ENCODE measurements at places on chromosomes 6 and 20. TPM values are rescaled to one million over a fixed set of nuclear protein-coding genes. Genes with fewer than 3 reads are reported as not detected.

The MAS1 gene
- polyA plus RNA-seq = not detected

- H3K36me3 ChIP-seq = no peaks in the 10 kb centered on the region
- peak; percentile 61 for DNase-seq
- no peak overlapping the region for H3K27ac ChIP-seq
- no peaks in the 10 kb centered on the region for H3K4me1 ChIP-seq
- H3K27me3 ChIP-seq = no peaks in the 10 kb centered on the region
Measured at GRCh38 chr6:130322673-130323268, 43.0 kb upstream of the TMEM200A start.

The KCNG1 gene
- 1.3 TPM for polyA plus RNA-seq

DNA sequence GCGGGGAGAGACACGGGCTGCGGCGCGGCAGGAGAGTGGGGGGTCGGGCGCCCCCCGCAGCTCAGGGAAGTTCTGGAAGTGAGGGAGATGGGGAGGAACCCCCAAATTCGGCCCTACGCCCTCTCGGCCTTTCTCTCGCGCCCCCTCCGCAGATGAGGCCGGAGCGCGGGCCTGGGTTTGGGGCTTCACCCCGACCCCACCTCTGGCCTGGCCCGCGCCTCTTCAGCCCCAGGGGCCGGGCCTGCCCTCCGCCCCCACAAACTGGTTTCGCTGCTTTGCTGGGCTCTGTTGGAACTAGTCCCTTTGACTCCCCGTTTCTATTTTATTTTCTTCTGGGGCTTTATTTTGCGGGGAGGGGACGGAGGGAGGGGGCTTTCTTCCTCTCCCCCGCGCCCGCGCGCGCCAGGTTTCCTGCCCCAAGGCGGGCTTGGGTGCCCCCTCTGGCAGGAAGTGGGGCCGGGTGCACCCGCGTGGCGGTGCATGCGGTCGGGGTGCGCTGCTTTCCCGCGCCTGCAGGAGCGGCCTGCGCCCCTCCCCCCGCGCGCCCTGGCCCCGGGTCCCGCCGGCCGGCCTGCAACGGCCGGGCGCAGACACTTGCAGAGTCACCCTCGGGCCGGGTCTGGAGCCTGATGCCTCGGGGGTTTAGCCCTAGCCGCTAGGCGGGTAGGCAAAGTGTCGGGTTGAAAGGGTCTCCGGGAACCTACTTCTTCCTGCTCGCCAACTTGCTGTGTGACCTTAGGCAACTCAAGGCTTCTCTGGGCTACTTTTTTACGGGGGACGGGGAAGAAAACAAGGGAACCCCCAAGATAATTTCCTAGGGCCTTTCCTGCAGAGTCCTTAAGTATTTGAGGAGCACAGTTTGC, 1.3 kb downstream of the HMGA1 start:
- H3K4me3 ChIP-seq = peak overlapping the region; percentile 79
- H3K27me3 ChIP-seq = no peaks in the 10 kb centered on the region
- H3K4me1 ChIP-seq = peaks cover 26% of the 10 kb centered on the region
- peaks cover 2% of the 10 kb centered on the region for H3K36me3 ChIP-seq
- H3K27ac ChIP-seq = peak overlapping the region; percentile 85

DNA sequence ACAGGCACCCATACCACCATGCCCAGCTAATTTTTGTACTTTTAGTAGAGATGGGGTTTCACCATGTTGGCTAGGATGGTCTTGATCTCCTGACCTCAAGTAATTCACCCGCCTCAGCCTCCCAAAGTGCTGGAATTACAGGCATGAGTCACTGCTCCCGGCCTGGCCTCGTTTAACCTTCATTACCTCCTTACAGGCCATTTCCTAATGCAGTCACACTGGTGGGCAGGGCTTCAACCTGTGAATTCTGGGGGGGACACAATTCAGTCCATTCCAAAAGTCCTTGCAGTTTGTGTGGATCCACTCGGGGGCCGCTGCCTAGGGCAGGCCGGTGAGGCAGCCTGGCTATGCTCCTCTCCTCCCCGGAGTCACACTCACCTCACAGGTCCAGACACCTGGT, 112.4 kb upstream of the SNX9 start:
- H3K4me1 ChIP-seq = no peaks in the 10 kb centered on the region
- H3K27ac ChIP-seq = no peak overlapping the region
- no peak overlapping the region for H3K4me3 ChIP-seq
- no peaks in the 10 kb centered on the region for H3K27me3 ChIP-seq

- H3K36me3 ChIP-seq = no peaks in the 10 kb centered on the region
- DNase-seq = no peak
- peak overlapping the region; percentile 99 for H3K27ac ChIP-seq
- peak overlapping the region; percentile 88 for H3K4me3 ChIP-seq
- no peaks in the 10 kb centered on the region for H3K4me1 ChIP-seq
- no peaks in the 10 kb centered on the region for H3K27me3 ChIP-seq
Measured at GRCh38 chr6:45378334-45378926, 696 bp upstream of the SUPT3H start.

GRCh38 chr20:34525709-34526416, 9.6 kb downstream of the DYNLRB1 start:
- H3K36me3 ChIP-seq = peaks cover 13% of the 10 kb centered on the region
- H3K4me1 ChIP-seq = peaks cover 9% of the 10 kb centered on the region
- peak; percentile 84 for DNase-seq
- H3K4me3 ChIP-seq = no peak overlapping the region

DNA sequence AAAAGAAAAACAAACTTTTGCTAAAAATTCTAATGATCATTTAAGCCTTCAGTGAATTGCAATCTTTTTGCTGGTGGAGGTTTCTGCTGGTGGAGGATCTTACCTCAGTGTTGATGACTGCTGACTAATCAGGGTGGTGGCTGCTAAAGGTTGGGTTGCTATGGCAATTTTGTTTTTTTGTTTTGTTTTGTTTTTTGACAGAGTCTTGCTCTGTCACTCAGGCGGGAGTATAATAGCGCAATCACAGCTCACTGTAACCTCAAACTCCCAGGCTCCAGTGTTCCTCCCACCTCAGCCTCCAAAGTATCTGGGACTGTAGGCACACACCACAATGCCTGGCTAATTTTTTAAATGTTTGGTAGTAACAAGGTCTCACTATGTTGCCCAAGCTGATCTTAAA, 94.7 kb downstream of the ANKRD6 start:
- H3K4me3 ChIP-seq = no peak overlapping the region
- no peaks in the 10 kb centered on the region for H3K4me1 ChIP-seq
- DNase-seq = no peak
- no peaks in the 10 kb centered on the region for H3K27me3 ChIP-seq
- no peak overlapping the region for H3K27ac ChIP-seq

- no peaks in the 10 kb centered on the region for H3K27me3 ChIP-seq
- no peaks in the 10 kb centered on the region for H3K4me1 ChIP-seq
- H3K4me3 ChIP-seq = no peak overlapping the region
- peak overlapping the region; percentile 46 for H3K27ac ChIP-seq
- no peaks in the 10 kb centered on the region for H3K36me3 ChIP-seq
Measured at GRCh38 chr6:6890400-6890858, 217.3 kb upstream of the RREB1 start.

- DNase-seq = no peak
- H3K4me3 ChIP-seq = no peak overlapping the region
- H3K27me3 ChIP-seq = no peaks in the 10 kb centered on the region
- H3K4me1 ChIP-seq = no peaks in the 10 kb centered on the region
Measured at GRCh38 chr6:74518035-74518434, 687.8 kb downstream of the COL12A1 start.

DNA sequence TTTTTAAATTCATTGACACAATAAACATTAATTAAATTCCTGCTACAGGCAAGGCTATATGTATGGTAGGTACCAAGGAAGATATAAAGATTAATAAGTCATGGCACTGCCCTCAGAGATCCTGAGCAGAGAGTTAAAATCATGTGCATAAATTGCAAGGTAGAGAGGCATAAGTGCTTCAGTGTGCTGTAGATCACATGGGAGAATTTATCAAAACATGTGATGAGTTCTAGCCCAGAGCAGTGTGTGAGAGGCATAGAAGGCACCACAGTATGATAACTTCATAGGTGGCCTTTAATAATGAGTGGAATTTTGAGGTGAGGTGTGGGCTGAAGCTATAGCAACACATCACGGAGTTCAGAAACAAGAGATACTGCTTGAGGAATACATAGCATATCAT, 465.9 kb upstream of the RNF217 start:
- H3K27ac ChIP-seq = no peak overlapping the region
- no peak overlapping the region for H3K4me3 ChIP-seq
- no peaks in the 10 kb centered on the region for H3K4me1 ChIP-seq
- no peaks in the 10 kb centered on the region for H3K36me3 ChIP-seq
- no peak for DNase-seq

DNA sequence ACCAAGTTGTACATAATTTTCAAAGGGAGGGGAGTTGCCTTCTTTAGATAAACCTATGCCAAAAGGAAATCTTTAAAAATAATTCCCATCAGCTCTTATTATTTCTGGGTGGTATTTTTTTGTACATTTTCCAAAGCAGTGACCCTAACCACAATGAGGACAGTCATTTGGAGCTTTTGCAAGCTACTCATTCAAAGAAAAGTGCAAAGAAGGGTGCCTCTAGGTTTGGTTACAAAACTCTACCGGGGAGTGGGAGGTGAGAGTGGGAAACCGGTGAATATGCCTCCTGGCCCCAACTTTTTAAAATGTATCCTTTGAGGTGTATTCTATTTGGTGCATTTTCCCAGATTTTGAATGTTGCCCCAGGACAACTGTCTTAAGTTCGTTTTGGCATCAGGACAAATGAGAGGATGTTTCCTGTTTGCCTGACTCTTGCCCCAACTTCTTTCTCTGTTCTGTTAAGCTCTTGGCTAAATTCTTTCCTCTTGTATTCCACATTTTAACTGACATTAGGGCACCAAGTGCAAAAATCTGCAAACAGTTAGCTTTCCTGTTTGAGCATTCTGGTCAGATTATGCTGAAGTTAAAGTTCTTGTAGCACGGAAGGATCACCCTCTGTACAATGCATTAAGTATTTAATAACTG, 78.9 kb downstream of the SLX4IP start:
- H3K4me1 ChIP-seq = no peaks in the 10 kb centered on the region
- no peak overlapping the region for H3K4me3 ChIP-seq
- no peaks in the 10 kb centered on the region for H3K27me3 ChIP-seq
- no peaks in the 10 kb centered on the region for H3K36me3 ChIP-seq

- DNase-seq = no peak
- no peak overlapping the region for H3K4me3 ChIP-seq
- no peaks in the 10 kb centered on the region for H3K4me1 ChIP-seq
- no peaks in the 10 kb centered on the region for H3K36me3 ChIP-seq
- no peak overlapping the region for H3K27ac ChIP-seq
Measured at GRCh38 chr20:47993035-47993755, 207.9 kb upstream of the SULF2 start.

DNA sequence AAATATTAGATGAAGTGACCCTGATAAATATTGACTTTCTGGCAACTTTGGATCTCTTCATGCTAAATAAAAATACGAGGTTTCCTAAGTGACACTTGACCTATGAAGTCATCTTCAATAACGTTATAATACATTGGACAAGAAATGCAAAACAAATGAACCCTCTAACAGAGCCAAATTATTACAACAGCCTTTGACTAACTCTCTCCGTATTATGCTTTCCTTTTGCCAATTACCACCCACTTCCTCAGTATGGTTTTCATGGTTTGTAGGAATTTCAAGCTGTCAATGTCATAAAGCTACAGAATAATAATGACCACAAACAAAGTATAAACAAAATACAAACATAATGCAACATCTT, 210.5 kb downstream of the MOXD1 start:
- H3K4me1 ChIP-seq = no peaks in the 10 kb centered on the region
- no peak overlapping the region for H3K27ac ChIP-seq
- H3K4me3 ChIP-seq = no peak overlapping the region
- H3K36me3 ChIP-seq = no peaks in the 10 kb centered on the region

DNA sequence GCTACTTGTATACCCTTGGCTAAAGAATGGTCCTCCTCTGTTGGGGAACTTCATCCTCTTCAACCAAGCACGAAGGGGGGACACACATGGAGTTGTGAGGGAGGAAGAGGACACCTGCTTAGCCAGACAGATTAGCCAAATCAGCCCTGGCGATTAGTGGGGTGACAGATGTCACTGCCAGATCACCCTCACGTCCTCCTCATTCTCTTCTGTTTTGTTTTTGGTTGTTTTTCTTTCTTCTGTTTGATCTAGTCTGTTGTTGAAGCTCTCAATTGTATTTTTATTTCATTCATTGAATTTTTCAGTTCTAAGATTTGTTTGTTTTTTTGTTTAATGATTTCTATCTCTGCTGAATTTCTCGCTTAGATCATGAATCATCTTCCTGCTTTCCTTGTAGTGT, 27.5 kb upstream of the NKX2-4 start:
- no peak overlapping the region for H3K4me3 ChIP-seq
- H3K4me1 ChIP-seq = no peaks in the 10 kb centered on the region
- no peak for DNase-seq
- no peaks in the 10 kb centered on the region for H3K27me3 ChIP-seq

DNA sequence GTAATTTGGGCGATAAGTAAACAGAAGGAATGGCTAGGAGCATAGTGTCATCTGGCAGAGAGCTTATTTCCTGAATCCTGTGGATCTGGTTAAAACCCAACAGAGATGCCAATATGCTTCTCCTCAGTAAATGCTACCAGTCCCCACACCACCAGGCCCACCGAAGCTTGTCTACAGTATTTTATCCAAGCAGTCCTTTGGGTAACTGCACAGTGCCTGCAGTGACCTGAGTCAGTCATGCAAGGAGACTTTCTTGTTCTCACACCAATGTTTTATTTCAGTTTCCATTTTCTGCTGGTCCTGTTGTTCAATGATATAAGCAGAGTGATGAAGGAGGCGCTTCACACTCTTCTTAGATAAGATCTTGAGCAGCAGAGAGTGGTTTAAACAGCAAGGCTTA, 326.3 kb downstream of the RIMS1 start:
- no peak for DNase-seq
- H3K4me1 ChIP-seq = no peaks in the 10 kb centered on the region
- no peaks in the 10 kb centered on the region for H3K27me3 ChIP-seq
- no peak overlapping the region for H3K4me3 ChIP-seq
- no peaks in the 10 kb centered on the region for H3K36me3 ChIP-seq
- no peak overlapping the region for H3K27ac ChIP-seq

- H3K4me3 ChIP-seq = no peak overlapping the region
- H3K36me3 ChIP-seq = no peaks in the 10 kb centered on the region
- DNase-seq = no peak
- H3K4me1 ChIP-seq = no peaks in the 10 kb centered on the region
- no peaks in the 10 kb centered on the region for H3K27me3 ChIP-seq
Measured at GRCh38 chr6:170019818-170020583, 268.6 kb downstream of the ERMARD start.

The CRISP3 gene
- polyA plus RNA-seq = 0.13 TPM

DNA sequence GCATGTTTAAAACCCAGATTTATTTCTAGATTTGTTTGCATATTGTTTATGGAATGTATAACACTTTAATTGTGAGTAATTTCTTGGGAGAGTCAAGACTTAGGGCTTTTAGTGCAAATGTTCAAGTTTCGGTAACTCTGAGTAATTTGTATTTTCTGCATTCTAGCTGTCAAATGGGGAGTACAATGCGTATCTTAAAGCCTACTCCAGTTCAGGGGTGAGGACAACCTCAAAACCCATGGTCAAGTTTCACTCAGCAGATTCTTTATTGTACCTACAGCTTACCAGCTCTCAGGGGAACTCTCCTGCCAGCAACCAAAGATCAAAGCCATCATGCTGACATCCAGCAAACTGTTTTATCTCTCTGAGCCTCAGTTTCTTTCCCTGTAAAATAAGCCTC, 458.6 kb upstream of the JARID2 start:
- no peaks in the 10 kb centered on the region for H3K4me1 ChIP-seq
- no peak for DNase-seq
- H3K27me3 ChIP-seq = no peaks in the 10 kb centered on the region
- no peak overlapping the region for H3K4me3 ChIP-seq

GRCh38 chr6:139376604-139377218, 2.3 kb upstream of the CITED2 start:
- DNase-seq = peak; percentile 66
- peaks cover 3% of the 10 kb centered on the region for H3K4me1 ChIP-seq

All from small intestine (tissue), 16 donors.